ENCODE measurements at places on chromosomes 6 and 20.

DNA sequence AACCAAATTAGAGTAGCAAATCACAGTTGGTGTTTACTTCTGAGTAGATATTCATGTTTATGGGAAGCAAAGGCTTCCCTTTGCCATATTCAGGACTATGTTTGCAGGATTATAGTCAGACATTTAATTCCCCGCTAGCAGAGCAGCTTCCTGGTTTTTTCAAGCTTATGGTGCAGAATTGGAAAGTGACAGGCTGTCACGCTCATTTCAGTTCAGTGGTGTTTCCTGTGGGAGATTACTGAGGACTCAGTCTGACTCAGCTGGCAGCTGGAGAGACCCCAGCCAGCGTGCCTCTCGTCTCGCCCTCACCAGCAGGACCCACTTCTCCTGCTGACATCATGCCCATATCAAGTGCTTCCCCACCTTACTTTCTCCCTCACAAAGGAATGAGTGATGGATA is 85.1 kb downstream of the LYRM2 start:
- no peak for DNase-seq

GRCh38 chr20:50292591-50293283 is 102.1 kb downstream of the CEBPB start:
- DNase-seq, result no peak

GRCh38 chr6:109318328-109318876 is 63.9 kb downstream of the CD164 start:
- no peak for DNase-seq

DNA sequence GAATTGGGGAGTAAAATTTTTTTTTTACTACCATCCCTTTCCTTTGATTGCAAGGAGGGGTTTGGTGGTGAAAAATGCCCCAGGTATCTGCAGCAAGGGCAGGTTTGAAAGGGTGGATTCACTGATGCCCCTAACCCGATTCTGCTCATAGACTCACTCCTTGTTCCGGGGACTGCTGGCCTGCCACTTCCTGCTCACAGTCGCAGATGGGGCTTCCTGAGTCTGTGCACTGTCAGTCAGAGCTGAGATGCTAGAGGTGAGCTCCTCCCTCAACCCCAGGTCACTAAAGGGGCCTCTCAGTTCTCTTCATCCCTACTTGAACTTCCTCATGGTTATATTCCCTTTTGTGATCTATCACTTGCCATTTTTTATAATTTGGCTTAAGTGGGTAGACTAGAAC is 357.9 kb downstream of the FARS2 start:
- DNase-seq, result no peak

DNA sequence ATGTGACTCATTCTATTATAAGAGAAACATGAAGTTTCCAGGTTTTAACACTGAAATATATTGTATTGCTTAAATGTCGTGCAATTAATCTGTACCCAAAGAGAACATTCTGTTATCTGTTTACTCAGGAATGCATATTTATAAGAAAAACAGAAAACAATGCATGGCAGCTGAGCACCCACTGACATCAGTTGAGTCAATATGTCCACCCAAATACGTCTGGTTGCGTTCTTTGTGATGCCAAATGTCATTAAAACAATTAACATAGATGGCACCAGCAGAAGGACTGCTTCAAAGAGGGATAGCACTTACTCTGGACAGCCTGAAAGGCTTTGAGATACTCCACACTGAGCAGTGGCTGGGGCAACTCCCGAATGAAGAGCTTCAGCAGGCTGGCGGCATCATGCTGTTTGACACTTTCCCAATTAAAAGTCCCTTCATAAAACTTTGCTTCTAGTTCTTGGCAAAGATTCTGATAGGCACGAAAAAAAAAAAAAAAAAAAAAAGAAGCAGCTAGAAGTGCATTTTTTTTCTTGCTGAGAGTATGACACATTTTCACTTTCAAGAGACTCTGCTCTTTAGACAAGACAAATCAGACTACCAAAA is 102.3 kb downstream of the ARHGAP18 start:
- no peak for DNase-seq

DNA sequence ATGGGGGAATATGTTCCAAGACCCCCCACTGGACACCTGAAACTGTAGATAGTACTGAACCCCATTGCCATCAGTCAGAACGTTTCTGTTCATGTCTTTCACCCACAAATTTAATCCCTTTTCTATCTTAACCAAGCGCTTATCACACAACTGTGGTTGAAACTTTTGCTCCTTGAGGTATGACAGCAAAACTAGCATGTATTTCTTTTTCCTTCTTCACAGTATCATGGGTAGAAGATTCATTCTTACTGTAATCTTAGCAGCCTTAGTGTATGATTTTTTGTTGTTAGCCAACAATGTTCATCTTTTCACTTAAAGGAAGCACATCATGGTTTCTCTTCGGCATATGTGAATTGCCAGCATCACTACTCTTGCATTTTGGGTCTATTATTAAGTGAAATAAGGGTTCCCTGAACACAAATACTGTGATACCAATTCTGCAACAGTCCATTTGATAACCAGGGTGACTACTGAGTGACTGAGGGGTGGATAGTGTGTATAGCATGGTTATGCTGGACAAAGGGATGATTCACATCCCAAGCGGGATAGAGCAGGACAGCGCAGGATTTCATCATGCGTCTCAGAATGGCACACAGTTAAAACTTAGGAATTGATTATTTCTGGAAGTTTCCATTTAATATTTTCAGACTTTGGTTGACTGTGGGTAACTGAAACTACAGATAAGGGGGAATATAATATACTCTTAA is 41.8 kb downstream of the KCNS1 start:
- DNase-seq, result no peak
